ENCODE measurements at places on chromosomes 3 and 15. TPM values are rescaled to one million over a fixed set of nuclear protein-coding genes. Genes with fewer than 3 reads are reported as not detected.

The MYZAP gene
- total RNA-seq, result 1.1 TPM

The SLC24A5 gene
- total RNA-seq, result not detected

The TLR9 gene
- total RNA-seq, result not detected

DNA sequence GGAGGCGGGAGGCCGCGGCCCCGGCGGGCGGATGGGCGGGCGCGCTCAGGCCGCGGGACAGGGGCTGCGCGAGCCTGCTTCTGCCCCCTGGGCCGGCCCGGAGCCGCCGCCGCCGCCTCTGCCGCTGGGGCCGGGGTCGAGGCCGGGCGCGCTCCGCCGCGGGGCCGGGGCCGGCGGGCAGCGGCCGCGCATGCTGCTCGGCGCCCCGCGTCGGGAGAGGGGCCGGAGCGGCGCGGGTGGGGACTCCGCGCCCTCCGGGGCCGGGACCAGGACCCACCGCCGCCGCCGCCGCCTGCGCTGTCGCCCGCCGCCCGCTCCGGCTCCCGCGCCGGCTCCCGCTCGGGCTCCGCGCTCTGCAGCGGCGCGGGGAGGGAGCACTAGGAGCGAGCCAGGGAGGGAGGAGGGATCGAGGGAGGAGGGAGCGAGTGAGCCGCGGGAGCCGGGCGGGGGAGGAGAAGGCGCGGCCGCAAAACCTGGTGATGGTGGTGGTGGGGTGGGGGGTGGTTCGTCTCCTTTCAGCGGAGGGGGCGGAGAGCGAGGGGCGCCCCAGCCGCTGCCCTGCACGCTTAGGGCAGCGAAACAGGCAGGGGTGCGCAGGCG, at the start of gene LINGO1:
LINGO1 (minus strand) TSS at position 379 of the 600 bp plus-strand sequence. CDS start 597 bp downstream, outside the sequence.
- H3K27ac ChIP-seq, result no peak within 1 kb of the TSS
- H3K4me1 ChIP-seq, result peaks cover 7% of the 10 kb centered on the region
- peak within 1 kb of the TSS; percentile 44 for H3K4me3 ChIP-seq
- DNase-seq, result peak; percentile 29

- no peaks in the 10 kb centered on the region for H3K27me3 ChIP-seq
- H3K4me1 ChIP-seq, result no peaks in the 10 kb centered on the region
- H3K27ac ChIP-seq, result no peak overlapping the region
- H3K4me3 ChIP-seq, result no peak overlapping the region
Measured at GRCh38 chr15:58537033-58537432, 105.2 kb downstream of the LIPC start.

GRCh38 chr3:65888980-65889706, 149.6 kb downstream of the MAGI1 start:
- no peak for DNase-seq
- no peak overlapping the region for H3K4me3 ChIP-seq
- H3K27me3 ChIP-seq, result no peaks in the 10 kb centered on the region

DNA sequence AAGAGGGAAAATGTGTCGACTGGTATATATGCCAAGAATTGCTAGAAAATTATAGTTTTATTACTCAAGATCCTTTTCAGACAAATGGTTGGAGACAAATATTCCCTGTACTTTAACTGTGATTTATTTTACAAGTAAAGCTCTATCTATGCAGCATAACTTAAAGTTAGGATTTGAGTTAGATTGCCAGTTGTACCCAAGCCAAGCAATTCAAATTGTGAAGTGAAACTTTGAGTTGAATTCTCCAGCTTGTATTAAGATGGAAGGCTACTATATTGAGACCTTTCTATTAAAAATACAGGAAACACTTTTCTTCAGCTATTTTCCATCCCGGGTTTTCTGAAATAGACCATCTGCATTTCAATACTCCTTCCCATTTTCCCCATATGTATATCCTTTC, 333.1 kb upstream of the RBMS3 start:
- no peaks in the 10 kb centered on the region for H3K27me3 ChIP-seq
- no peak overlapping the region for H3K27ac ChIP-seq
- no peak for DNase-seq
- H3K4me3 ChIP-seq, result no peak overlapping the region

DNA sequence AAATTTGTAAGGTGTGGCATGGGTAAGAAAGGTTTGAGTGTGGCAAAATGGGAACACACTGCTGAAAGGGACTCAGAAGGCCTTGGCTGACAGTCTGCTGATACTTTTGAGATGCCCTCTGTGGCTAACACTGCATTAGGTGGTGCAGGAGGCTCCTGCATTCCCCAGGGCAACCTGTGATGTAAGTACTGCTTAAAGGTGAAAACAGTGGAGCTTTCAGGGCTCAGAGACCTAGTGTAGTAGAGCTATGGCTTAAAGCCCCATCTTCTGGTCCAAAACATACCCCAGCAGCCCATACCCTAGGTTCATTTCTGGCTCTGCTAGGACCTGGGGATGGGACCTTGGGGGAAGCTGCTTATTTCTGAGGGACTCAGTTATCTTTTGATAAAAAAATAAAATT, 374.1 kb downstream of the ERC2 start:
- no peaks in the 10 kb centered on the region for H3K4me1 ChIP-seq
- H3K27me3 ChIP-seq, result no peaks in the 10 kb centered on the region
- H3K27ac ChIP-seq, result no peak overlapping the region
- H3K36me3 ChIP-seq, result no peaks in the 10 kb centered on the region
- H3K4me3 ChIP-seq, result no peak overlapping the region

DNA sequence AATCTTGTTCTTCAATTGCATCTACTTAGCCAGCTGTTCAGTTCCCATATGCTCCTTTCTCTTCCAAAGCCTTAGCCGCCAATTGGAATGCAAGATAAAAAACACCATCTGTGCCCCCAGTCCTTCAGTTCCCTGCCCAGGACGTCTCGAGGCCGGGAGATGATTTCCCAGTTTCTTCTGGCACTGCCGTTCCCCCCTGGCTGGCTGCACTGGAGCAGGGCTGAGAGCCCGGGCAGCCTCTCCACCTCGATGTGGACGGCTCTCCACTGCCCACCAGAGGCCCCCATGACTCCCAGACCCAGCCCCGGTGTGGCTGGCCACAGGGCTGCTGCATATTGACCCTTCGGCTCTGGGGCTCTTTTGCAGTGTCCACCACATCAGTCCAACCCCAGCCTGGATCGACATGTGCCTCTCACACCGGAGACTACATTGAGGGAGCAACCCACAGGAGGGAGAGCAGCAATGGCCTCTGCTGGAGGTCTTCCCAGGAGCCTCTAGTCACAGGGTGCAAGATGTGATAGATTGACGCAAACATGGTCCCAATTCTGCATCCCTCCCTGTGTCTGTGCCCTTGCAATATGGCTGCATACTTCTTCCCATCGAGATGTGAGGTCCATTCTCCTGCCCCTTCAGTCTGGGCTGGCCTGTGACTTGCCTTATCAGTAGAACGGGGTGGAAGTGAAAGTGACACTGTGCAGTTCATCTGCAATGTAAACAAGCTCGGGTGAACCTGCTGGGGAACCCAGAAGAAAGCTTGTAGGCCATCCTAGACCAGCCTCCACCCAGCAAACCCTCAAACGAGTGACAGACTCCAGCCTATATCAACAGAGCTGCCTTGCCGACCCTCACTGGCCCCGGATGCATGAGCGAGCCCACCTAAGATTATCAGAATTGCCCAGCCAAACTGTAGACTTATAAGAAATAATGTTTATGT, 52.3 kb upstream of the PRR20G start:
- no peak overlapping the region for H3K4me3 ChIP-seq
- H3K36me3 ChIP-seq, result no peaks in the 10 kb centered on the region
- H3K27ac ChIP-seq, result no peak overlapping the region
- H3K27me3 ChIP-seq, result no peaks in the 10 kb centered on the region

GRCh38 chr3:129936757-129937156, 37.8 kb upstream of the TRH start:
- peak; percentile 37 for DNase-seq
- H3K27ac ChIP-seq, result no peak overlapping the region
- peaks cover 3% of the 10 kb centered on the region for H3K4me1 ChIP-seq
- H3K27me3 ChIP-seq, result no peaks in the 10 kb centered on the region

DNA sequence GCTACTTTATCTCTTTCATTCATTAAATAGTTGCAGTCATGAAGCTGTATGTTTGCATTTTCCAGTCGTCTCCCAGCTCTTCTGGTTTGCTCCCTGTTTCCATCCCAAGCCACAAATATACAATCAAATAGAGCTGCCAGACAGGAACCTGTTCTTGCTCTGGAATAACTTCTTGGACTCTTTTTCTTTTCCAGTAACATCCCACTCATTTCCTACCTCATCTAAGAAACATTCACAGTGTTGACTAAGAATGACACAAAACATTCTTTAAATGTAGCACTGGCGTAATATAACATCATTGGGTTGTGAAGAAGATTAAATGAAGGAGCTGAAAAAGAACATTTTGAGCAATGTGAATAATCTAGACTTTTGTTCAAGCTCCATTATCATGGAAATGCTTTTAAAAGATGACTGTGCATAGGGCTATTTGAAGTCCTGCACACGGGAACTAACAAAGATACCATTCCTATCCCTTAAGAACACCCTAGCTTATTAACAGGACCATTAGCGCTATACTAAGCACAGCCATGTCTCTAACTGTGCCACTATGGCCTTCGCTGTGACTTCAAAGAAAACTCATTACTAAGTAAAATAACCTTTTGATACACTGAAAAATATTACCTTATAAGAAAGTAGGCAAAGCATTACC, 574.0 kb downstream of the NAALADL2 start:
- no peak overlapping the region for H3K27ac ChIP-seq
- no peaks in the 10 kb centered on the region for H3K27me3 ChIP-seq
- DNase-seq, result no peak
- H3K4me3 ChIP-seq, result no peak overlapping the region

DNA sequence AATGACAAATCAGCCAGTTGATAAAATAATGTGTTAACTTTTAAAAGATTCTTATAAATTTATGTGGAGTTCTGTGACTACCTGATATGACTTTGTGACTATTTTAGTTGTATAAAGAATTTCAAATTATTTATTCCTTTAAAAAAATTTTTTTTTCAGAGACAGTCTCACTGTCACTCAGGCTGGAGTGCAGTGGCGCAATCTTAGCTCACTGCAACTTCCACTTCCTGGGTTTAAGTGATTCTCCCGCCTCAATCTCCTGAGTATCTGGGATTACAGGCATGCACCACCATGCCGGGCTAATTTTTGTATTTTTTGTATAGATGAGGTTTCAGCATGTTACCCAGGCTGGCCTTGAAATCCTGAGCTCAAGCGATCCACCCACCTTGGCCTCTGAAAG, 48.5 kb downstream of the MBNL1 start:
- no peaks in the 10 kb centered on the region for H3K36me3 ChIP-seq
- H3K27me3 ChIP-seq, result no peaks in the 10 kb centered on the region
- no peak overlapping the region for H3K27ac ChIP-seq
- DNase-seq, result no peak

DNA sequence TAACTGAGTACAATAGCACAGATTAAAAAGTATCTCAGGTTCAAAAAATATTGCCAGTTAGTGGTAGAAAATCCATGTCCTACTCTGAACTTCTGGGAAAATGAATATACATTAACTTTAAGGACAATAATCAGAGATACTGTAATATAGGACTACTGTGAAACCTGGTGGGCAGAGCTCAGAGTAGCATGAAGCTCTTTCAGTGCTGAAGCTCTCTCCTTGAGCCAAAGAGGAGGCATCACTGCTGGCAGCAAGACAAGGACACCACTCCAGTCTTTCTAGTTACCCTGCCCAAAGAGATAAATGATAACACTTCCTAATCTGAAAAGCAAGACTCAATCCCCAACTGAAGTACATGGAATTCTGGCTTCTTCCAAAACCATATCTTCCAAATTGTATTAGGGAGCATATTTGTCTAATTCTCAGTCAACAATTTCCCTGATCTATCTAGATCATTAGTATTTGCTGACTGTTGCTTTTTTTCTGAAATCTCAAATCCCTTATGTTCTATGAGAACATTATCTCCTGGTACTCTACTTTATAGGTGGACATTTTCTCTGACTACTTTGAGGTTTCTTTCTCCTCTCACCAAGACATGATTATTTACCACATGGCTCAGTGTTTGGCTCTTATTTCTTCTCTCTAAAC, 55.9 kb downstream of the CLDN1 start:
- H3K36me3 ChIP-seq, result no peaks in the 10 kb centered on the region
- H3K27me3 ChIP-seq, result no peaks in the 10 kb centered on the region
- no peak overlapping the region for H3K27ac ChIP-seq
- DNase-seq, result no peak

- H3K36me3 ChIP-seq, result no peaks in the 10 kb centered on the region
- no peaks in the 10 kb centered on the region for H3K27me3 ChIP-seq
- DNase-seq, result no peak
- H3K4me3 ChIP-seq, result no peak overlapping the region
Measured at GRCh38 chr3:62144482-62144881, 228.9 kb downstream of the FEZF2 start.

- no peak overlapping the region for H3K27ac ChIP-seq
- H3K4me3 ChIP-seq, result no peak overlapping the region
- H3K36me3 ChIP-seq, result no peaks in the 10 kb centered on the region
- no peaks in the 10 kb centered on the region for H3K27me3 ChIP-seq
Measured at GRCh38 chr15:87608238-87609028, 648.1 kb downstream of the NTRK3 start.

DNA sequence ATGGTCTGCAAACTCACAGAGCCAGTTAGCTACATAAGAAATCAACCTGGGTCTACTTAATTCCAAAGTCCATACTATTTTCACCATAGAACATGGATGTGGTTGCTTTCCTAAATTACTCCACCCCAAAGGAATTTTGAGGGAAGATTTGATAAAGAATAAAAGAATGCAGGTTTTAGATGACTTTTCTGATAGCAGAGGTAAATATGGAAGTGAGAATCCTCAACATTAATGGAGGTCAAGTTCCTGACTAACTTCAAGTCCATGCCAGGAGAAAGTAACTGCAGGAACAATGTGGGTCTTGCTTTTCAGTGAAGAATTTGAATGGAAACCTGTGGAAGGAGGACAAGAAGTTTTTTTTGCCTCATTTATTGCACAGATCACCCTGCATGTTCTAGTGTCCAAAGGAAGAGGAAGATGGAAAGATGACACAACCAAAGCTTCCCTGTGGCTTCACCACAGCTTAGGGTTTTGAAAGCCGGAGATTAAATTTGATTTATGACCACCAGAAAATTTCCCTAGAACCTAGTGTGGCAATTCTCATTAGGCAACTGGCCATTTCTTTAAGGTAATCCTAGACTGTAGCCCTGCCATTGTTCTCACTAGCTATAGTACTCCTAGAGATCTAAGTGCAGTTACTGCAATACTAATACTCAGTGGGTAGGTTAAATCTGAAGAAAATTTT, 429.7 kb downstream of the RAP2B start:
- H3K4me1 ChIP-seq, result no peaks in the 10 kb centered on the region
- H3K36me3 ChIP-seq, result no peaks in the 10 kb centered on the region
- DNase-seq, result no peak
- no peak overlapping the region for H3K27ac ChIP-seq

All from ovary (tissue), 10 donors.